Pancreas (tissue), 10 donors: ENCODE measurements at places on chromosomes 3 and 15. TPM values are rescaled to one million over a fixed set of nuclear protein-coding genes. Genes with fewer than 3 reads are reported as not detected.

The TF gene
- 1.1 TPM for total RNA-seq

The HCLS1 gene
- 12.3 TPM for total RNA-seq

The MLF1 gene
- total RNA-seq = 1.2 TPM

The KIF15 gene
- 0.31 TPM for total RNA-seq

The CKMT1A gene
- 3.8 TPM for total RNA-seq

The ZNF445 gene
- total RNA-seq = 12.9 TPM

The NAA80 gene
- total RNA-seq = 6.6 TPM

The TMC3 gene
- total RNA-seq = not detected
